ENCODE measurements at places on chromosomes 5 and 9. TPM values are rescaled to one million over a fixed set of nuclear protein-coding genes. Genes with fewer than 3 reads are reported as not detected.

Gene TIMD4
- total RNA-seq, result 1.2 TPM

Gene PFN3
- not detected for total RNA-seq

Gene PCDHGB1
- total RNA-seq, result 6.5 TPM

Gene SLC2A6
- 0.77 TPM for total RNA-seq

Gene REEP2
- total RNA-seq, result 4.1 TPM

Gene PPP1R26
- 15.3 TPM for total RNA-seq

Gene TMEM252
- total RNA-seq, result not detected

Gene LRRC8A
- 78.2 TPM for total RNA-seq

Gene GMCL2
- total RNA-seq, result not detected

Gene TMC1
- 3.0 TPM for total RNA-seq

Gene SLC34A3
- not detected for total RNA-seq

Gene CCNO
- 5.6 TPM for total RNA-seq

Gene WDR38
- total RNA-seq, result not detected

Gene HNRNPH1
- total RNA-seq, result 260 TPM

Gene ZNF300
- 6.7 TPM for total RNA-seq

Gene SMIM33
- total RNA-seq, result not detected

Gene SLCO6A1
- total RNA-seq, result 1.7 TPM

Gene SLC38A9
- 14.8 TPM for total RNA-seq

Gene GABRA6
- 6.1 TPM for total RNA-seq

Gene C8G
- total RNA-seq, result not detected

Gene SLC36A2
- total RNA-seq, result not detected

Gene ADAMTS2
- total RNA-seq, result 2.0 TPM

Gene PCDHGA5
- total RNA-seq, result 4.1 TPM

Gene PDE8B
- total RNA-seq, result 66.0 TPM

Gene FEM1C
- 17.4 TPM for total RNA-seq

Gene TMOD1
- total RNA-seq, result 8.0 TPM

Gene PLPP6
- total RNA-seq, result 15.6 TPM

Gene ADRA1B
- total RNA-seq, result 0.14 TPM

Gene KIF20A
- 8.0 TPM for total RNA-seq

Gene NRG2
- total RNA-seq, result 11.1 TPM

Gene C5orf52
- total RNA-seq, result 5.9 TPM

Gene IL13
- 2.3 TPM for total RNA-seq

Gene FOXD4
- total RNA-seq, result 0.46 TPM

Data from prostate gland (tissue), 2 donors.